Stimulated activated CD8-positive, alpha-beta memory T cell treated with anti-CD3 and anti-CD28 coated beads, Interleukin-12 subunit alpha, Interleukin-12 subunit beta, amount 100 ng/mL, for 4 hours (primary cell): ENCODE measurements at places on chromosomes 5 and 9.

DNA sequence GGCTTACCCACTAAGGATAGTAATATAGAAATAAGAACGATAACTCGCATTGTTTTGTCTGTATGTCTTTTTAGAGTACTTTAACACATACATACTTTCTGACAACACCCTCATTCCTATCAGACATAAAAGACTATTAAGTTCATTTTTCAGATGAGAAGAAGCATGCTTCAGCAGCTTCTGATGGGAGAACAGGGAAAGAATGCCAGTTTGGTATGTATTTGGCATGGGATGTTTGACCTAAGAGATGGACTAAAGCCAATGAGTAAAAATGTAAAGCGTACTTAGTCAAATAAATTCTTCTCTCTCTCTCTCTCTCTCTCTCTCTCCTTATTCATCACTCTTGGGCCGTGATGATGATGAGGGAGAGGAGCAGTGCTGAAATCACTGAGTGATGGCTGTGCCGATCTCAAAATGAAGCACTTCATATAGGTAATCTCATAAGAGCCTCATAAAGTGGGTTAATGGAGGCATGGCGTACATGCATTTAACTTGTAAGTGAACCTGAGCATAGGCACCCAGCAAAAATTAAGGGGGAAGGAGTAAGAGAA lies 71.5 kb downstream of the SLIT3 start:
- no peak for DNase-seq

DNA sequence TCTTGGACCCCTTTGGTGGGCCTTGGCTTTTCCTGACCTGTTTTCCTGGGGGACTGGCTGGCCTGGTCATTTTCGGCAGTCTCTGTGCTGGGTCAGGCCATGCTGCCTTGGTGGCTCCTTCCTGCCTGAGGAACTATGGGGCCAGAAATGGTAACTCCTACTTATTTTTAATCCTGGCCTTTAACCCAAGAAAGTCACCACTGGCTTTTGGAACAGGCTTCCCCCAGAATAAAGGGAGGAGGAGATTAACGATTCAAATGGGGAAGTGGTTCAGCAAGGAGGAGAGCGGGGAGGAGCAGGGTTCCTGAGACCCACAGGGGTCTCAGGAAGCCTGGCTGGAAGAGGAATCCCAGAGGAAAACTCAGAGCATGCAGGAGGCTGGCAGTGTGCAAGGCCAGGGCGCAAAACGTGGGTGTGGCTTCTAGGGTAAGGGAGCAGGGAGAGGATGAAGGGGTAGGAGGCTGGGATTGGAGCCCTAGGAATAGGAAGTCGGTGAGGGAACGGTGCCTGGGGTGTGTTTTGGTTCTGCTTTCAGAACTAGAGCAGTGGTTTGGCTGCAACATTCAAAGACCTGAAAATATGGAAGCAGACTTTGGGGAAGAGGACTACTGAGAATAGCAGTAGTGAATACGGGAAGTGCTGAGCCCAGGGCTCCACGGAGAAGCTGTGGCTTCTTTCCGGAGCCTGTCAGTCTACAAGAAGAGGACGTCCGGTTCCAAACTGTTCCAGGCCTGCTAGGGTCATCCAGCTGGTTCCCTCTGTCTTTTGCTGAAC lies 271.1 kb upstream of the KLF4 start:
- DNase-seq, result no peak

DNA sequence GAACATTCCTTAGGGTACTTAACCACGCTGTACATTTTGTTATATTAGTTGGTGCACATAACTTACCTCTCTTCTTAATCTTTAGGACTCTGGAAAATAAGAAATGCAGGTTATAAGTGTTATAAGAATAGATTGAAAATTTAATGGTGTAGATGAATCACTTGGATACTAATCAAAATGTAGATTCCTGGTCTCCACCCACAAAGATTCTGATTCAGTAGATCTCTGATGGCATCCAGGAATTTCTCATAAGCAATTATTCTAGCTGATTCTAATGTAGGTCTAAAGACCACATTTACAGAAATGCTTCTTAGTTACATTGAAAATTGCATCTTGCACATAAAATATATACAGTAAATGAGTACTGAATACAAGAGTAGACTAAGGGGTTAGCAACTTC lies 38.9 kb upstream of the ASTN2 start:
- no peak for DNase-seq

GRCh38 chr5:159263569-159263905 lies 447 bp downstream of the UBLCP1 start:
- no peak for DNase-seq

GRCh38 chr5:131774652-131775367 lies 22.0 kb downstream of the FNIP1 start:
- DNase-seq, result no peak

DNA sequence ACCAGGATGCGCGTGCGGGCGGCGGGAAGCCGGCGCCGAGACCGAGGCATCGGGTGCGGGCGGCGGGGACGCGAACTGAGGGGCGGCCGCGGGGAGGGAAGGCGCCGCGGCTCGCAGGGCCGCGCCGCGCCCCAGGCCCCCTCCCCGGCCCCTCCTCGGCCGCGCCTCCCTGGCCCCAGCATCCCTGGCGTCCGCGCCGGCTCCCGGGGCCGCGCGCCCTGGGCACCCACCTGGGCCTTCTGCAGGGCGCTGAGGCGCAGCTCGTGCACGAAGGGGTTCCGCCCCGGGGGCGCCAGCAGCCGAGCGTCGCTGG lies 324 bp downstream of the LPCAT1 start:
- no peak for DNase-seq

- DNase-seq, result no peak
Measured at GRCh38 chr9:107054146-107054545, 191.2 kb downstream of the ZNF462 start.

GRCh38 chr9:99050292-99050911 lies 54.5 kb upstream of the TGFBR1 start:
- DNase-seq, result no peak

GRCh38 chr5:151062405-151063141 lies 18.3 kb downstream of the TNIP1 start:
- no peak for DNase-seq

DNA sequence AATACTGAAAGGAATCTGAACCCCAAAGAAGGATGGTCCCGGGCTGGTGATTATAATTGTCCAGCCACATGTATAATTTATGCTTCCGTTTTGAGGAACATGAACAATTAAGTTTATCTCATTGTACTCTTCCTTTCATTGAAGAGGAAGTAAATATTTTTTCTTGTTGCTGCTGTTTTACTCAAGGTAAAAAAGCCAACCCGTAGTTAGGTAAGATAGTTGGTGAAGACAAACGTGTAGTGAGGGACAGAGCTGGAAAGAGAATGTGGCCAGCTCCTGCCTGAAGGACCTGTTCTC lies 5.1 kb downstream of the RCL1 start:
- DNase-seq, result no peak

DNA sequence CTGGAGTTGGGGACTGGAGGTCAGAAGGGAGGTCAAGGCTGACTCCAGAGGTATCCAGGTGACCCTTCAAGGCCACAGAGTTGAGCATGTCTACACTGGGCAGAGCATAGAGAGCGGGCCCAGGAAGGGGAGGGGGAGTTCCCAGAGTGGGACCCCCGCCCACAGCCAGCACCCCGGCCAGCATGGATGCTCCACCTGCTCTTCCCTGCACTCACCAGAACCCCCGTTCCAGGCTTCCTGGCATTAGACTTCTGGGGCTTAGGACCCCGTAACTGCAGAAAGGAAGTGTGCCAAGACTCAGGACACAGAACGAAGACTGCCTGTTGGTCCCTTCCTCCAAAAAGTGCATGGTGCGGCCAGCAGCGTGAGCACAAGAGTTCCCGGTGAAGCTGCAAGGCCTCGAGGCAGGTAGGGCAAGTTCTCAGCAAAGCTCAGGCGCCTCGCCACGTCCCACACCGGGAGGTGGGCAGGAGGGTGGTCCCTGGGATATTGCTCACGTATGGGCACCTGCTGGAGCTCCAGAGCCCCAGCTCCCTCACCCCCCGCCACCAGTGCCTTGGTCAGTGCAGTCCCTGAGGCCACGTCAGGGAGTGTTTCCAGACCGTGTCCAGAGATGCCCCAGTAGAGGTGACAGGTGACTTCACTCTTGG lies 13.8 kb downstream of the ABO start:
- DNase-seq, result no peak

DNA sequence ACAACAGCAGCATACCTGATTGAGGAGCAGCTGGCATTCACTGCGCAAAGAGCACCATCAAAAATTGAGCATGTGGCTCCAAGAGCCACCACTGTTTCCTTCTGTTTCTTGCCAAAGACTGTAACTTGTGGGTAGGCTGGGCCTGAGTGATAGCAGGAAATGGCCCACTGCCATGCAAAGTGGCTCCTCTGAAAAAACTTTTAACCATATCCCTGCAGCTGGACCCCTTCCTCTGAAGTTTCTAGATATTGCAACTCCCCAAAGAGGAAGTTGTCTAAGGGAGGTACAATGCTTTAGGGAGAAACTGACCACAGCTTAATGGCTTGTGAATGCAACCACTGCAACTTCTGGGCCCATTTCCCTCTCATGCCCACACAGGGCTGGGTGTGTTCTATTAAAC lies 355.4 kb upstream of the PDE4D start:
- DNase-seq, result no peak

- DNase-seq, result no peak
Measured at GRCh38 chr9:131580358-131580757, 35.0 kb downstream of the PRRT1B start.

GRCh38 chr5:177390363-177391300 lies 6.4 kb downstream of the SLC34A1 start:
- peak; percentile 67 for DNase-seq

- no peak for DNase-seq
Measured at GRCh38 chr5:128966375-128966774, 1.1 kb downstream of the SLC27A6 start.

DNA sequence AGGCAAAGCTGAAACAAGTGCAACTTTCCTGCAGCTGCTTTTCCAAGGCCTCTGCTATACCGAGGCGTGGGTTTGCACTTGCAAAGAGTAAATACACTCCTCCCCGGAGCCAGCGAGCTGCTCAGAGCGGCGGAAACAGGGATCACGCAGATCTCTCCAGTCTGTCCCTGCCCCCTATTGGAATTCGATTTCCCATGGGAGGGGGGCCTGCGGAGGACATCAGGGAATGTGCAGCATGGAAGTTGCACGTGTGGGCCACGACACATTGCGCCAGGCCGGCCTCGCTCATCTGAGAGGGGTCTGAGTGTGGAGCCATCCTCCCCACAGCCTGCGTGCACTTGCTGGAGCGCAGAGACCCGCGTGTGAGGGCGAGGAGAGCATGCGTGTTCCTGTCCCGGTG lies 104.3 kb upstream of the PHYKPL start:
- no peak for DNase-seq

- no peak for DNase-seq
Measured at GRCh38 chr5:775961-776861, 8.3 kb downstream of the ZDHHC11B start.

DNA sequence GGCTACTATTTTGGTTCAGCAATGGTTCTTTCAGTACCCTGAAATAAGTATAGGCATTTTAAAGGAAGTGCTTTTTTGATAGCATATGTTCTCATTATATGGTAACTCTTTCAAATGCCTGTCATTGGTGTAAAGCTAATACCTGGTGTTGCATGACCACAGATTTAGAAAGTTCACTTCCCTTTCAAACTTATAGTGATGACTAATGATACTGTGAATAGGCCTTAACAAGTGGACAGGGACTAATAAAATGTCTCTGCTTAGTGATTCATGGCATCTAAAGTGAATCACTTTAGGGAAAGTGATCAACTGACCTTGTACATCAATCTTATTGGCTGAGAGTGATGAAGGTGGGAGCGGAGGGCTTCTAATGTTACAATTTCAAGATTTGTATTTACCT lies 21.6 kb downstream of the MRPL22 start:
- no peak for DNase-seq

DNA sequence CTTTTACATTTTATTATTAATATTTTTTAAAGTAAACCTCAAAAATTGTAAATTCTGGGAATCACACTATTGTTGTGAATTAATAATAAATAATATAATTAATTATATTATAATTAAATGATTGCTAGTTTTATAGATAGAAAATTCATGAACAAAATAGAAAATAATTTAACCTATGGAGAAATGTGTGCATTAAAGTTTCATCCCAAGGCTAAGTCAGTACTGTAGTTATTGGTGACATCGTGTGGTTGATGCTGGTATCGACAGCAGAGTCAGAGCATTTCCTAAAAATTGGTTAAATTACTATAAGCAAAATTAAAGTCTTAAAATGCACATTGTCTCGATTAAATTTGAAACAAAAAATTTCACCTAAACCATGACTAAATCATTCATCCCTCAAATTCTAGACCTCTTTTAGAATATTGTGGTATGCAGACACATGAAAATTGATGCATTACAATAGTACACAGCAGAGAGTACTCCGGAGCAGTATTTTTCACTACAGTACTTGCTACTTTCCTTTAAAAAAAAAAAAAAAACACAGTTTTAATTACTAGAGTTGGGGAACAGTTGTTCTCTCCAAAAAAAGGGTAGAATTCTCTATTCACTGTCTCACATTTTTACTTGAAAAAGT lies 73.9 kb downstream of the RORB start:
- DNase-seq, result no peak

GRCh38 chr5:75058986-75059535 lies 6.7 kb upstream of the GCNT4 start:
- no peak for DNase-seq

DNA sequence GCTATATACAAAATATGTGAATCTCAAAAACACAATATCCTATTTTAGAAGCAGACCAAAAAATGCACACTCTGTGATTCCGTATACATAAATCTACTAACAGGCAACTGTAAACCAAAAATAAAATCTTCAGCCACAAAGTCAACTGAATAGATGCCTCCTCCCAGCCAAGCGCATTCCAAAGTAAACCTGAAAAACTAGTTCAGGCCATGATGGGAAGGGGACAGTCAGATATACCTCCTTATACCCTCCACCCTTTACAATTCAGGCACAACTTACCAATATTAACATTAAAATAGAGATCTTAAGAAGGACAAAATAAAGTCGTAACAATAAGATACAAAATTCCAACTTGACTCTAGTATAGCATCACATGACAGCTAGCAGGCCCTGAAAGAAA lies 1604.5 kb upstream of the NUDT12 start:
- no peak for DNase-seq

DNA sequence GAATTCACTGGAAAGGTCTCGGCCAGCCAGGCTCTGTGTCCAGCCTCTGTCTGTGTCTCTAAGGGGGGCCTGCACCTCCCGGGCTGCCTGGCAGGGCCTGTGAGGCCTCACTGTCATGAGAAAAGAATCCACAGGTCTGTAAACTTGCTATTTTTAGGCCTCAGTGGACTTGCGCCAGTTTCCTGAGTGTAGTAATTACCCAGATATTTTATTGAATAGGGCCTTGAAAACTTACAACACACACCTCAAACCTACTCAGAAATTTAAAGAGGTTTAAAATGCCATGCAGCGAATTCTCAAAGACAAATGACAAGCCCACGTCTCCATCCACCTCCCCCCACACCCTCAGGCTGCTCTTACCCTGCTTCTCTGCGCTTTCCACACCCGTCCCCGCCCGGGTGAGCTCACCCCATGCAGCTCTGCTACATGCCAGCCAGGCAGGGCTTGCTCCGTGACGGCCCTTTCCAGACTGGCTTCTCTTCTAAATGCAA lies 8.8 kb upstream of the TENT4A start:
- DNase-seq, result no peak
